ENCODE measurements at places on chromosomes 7 and 10.

- no peak for DNase-seq
Observed at GRCh38 chr7:114088470-114088940, 169.7 kb upstream of the PPP1R3A start.

DNA sequence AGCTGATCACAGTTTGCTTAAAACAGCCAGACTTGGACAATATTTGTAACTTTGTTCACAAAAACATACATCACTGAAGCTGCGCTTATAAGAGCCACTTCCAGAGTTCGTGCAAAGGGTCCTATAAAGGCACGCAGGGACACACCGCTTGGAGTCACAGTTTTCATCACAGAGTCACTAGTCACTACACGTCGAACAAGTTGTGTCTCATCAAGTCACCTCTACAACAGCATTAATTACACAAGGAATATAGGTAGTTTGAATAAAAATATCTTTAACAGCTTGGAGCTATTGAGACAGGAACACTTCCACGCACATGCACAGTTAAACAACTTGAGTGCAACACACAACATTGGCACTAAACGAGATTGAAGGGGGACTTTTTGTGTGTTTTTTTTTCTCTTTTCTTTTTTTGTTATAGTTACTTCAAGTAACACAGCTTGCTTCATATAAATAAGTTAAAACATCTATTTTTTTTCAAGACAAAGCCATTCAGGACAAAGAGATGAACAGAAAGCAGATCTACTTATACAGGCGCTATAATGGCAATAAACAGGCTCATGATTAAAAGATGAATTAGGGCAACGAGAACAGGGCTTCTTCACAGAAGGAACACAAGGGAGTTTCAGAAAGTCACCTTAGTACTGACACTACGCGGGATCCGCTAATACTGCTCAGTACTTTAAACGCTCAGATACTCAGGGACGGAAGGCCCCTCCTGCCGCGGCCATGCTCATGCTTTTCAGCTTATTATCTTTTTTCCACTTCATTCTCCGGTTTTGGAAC lies 2.2 kb downstream of the HOXA5 start:
- peak; percentile 51 for DNase-seq

GRCh38 chr10:125479059-125479458 lies 203.9 kb downstream of the TEX36 start:
- no peak for DNase-seq

DNA sequence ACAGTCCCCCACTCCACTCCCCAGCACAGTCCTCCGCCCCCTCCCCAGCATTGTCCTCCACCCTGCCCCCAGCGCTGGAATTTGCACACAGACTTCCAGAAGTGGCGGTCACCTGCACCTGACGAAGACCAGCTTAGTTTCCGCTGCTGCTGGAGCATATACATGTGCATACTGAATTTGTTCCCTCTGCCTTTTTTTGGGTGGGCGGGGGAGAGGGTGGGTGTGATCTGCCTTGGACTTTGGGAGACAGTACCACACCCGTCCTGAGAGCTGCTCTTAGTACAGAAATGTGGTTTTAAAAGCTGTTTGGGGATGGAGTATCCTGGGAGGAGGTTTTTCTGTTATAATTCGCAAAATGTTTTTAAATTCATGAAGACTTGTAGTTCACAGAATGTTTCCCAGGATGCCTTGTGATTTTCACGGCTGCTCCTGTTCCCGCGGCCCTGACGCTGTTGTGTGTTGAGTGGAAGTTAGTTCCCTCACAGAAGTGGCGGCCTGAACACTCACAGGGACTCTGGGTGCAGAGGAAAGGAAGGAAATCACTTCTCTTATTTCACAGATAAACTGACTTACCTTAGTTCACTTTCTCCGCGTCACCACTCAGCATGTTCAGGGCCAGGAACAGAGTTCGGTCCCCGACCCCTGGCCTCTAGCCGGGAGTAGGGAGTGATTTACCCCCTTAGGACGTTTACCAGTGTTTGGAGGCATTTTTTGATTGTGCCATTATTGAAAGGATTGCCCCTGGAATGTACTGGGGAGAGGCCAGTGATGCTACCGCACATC lies 18.6 kb downstream of the PFKP start:
- DNase-seq = no peak

DNA sequence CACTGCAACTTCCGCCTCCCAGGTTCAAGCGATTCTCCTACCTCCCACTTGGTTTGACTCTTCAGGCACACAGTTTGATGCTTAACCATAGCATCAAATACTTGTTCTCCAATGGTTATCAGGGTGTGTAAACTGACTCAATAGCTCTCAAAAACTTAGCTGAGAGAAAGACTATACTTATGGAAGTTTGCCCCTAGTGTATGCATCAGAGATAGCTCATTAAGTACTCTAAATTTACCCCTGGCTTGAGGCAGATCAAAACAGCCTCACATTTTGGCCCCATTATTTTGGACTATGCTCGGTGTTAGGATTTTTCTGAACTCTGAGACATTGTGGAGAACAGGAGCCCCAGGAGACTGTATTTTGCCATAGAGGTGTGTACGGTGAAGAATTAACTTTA lies 40.8 kb upstream of the SLC35B4 start:
- DNase-seq = no peak

- DNase-seq = no peak
Observed at GRCh38 chr10:112821038-112821437, 129.0 kb upstream of the TCF7L2 start.

GRCh38 chr10:70963271-70963670 lies 74.9 kb upstream of the PCBD1 start:
- no peak for DNase-seq

DNA sequence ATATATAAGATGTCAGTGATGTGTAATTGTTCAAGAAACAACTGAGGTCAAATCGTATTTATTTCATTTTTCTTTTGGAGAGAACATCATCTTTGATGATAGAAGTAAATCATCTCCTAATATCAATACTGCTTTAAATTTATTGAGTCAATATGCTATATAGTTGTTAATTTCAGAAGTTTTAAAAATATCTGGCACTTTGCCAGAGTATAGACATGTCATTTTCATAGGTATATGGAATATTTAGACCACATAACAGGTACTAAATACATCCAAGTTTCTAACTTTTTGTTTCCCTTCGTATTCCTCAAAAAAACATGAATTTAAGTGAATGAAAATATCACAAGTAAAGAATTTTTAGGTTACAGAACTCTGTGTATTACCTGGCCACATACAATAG lies 577.8 kb downstream of the ARL4A start:
- no peak for DNase-seq

- DNase-seq = no peak
Observed at GRCh38 chr7:41809940-41810576, 107.2 kb upstream of the INHBA start.

DNA sequence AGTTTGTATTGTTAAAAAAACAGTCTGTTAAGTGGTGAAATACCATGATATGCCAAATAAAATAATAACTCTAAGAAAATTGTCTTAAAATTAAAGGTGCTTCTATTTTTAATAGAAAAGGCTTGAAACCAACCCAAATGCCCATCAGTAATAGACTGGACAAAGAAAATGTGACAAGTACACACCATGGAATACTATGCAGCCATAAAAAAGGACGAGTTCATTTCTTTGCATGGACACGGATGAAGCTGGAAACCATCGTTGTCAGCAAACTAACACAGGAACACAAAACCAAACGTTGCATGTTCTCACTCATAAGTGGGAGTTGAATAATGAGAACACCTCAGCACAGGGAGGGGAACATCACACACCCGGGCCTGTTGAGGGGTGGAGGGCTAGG lies 7.1 kb downstream of the CNTNAP2 start:
- DNase-seq = no peak

GRCh38 chr7:156612930-156613329 lies 27.6 kb upstream of the RNF32 start:
- no peak for DNase-seq

DNA sequence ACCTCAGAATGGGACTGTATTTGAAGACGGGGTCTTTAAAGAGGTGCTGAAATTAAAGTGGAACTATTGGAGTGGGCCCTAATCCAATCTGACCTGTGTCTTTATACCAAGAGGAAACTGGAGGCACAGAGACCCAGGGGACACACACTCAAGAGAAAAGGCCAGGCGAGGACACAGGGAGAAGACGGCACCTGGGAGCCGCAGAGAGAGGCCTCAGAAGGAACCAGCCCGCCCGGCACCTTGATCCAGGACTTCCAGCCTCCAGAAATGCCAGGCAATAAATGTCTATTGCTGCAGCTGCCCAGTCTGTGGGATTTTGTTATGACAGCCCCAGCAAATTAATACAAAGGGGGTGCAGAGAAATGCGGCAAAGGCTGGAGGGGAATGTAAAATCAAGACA lies 10.5 kb downstream of the CARD11 start:
- DNase-seq = peak; percentile 12

GRCh38 chr7:92840316-92840715 lies 3.9 kb upstream of the CDK6 start:
- no peak for DNase-seq

GRCh38 chr10:63200431-63200830 lies 67.3 kb downstream of the NRBF2 start:
- no peak for DNase-seq

GRCh38 chr10:4267086-4267773 lies 482.2 kb upstream of the KLF6 start:
- DNase-seq = no peak

DNA sequence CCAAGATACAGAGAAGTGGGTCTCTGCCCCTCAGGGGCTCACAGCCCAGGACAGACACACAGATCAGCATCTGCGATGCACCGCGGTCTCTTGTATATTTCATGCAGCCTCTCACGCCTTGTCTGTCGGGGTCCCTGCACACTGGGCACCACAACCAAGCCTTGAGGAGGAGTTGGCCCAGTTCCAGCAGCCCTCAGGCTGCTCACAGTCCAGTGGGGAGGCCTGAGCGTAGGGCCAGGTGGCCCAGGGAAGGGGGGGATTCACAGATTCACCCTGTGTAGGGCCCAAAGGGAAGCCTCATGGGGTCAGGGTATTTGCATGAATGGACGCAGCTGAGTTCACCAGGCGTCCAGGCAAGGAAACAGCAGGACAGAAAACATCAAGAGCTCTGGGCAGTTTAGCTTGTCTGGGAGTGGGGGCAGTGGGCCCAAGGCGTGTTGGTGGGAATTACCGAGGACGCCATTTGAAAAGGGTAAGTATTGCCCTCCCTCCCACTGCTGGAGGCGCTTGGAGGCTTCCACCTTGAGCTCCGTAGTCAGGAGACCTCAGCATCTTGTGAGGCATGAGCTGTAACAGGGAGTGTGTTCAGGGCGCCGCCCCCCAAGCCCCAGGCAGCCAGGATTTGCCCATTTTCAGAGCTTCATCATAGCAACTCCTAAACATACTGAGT lies 129.1 kb upstream of the CHST15 start:
- DNase-seq = no peak

GRCh38 chr7:137946011-137946410 lies 55.9 kb downstream of the CREB3L2 start:
- DNase-seq = no peak

DNA sequence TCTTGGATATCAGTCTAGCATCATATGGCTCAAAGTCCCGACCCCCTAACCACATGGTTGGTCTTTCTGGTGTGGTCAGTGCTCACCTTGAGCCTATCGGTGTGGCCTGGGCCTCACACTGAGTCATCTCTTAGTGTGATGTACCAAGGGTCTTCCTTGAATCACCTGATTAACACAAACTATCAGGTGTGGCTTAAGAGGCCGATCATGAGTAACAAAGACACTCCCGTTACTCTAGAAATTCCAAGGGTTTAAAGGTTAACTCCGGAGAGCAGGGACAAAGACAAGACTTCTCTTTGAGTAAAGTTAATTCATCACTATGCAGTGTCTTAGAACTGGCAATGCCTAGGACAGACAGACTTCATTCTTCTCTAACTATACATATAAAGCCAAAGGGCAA lies 52.3 kb upstream of the ARMC3 start:
- DNase-seq = no peak

DNA sequence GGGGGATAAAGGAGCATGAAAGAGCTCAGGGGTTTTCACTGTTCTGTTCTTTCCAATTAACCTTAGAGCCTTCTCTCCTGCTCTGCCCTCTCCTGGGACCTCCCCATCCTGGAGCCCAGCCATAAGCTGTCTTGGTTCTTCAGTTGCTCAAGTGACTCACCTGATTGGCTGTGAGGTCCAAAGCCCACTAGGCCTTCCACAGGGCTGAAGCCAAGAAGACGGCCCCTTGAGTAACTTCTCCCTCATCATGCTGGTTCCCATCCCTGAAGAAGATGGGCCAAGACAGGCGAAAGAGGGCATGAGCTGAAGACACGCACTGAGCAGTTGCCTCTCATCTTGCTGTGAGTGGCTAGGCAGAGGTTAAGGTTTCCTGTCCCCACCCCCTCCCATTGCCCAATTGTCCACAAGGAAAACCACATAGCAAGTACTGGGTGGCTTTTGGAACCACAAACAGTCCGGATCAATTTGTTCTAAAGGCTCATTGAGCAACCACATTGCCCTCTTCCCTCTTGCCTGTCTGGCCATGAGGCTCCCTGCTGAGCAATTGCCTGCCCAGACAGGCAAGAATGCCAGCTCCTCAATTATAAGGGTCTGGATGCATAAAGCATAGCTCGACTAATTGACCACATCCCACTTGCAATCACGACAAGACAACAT lies 43.9 kb upstream of the GPAM start:
- DNase-seq = no peak

DNA sequence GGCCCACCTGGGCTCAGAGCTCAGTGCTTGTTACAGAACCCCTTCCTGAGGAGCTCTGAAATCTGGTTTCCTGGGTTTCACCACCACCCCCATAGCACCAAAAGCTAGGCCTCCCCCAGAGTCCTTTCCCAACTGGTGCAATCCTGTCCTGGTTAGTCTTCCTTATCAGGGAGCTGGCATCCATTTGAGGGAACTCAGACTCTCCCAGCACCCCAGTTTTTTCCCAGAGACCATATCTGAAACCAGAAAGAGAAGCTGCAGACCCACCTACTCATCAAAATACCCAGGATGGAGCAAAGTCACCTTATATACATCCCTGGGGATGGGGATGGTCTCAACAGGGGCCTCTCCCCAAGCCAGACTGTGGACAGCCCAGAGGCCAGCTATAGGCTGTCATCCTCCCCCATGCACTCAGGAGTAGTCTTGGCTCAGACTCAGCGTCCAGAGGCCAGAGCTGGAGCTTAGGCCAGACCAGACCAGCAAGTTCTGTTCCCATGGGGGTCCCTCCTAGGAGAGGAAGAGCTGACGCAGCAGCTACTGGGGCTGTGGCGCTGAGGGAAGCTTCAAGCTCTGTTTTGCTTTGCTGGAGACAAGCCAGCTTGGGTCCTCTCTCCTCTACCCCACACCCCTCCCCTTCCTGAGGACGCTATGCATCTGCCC lies 3.0 kb downstream of the TBATA start:
- DNase-seq = no peak

GRCh38 chr7:157016024-157016351 lies 5.5 kb upstream of the MNX1 start:
- DNase-seq = no peak

- DNase-seq = no peak
Observed at GRCh38 chr7:27763983-27764508, 24.1 kb downstream of the TAX1BP1 start.

DNA sequence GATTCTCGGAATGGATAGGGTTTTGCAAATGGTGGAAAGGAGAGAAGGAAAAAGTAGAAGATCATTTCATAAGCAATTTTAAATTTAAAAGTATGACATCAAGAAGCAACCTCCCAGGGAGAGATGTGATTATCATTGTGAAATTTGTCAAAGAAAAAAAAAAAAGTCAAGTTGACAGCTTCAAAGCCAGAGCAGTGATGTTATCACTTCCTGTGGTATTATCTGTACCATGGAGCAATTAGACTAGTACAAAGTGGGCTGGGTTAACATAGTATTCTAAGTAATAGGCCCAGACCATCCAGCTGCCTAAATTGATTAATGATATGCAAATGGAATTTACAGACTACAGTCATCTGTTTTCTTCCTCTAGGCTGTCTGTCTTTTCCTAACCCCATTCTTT lies 84.0 kb upstream of the NPY start:
- DNase-seq = no peak

- DNase-seq = no peak
Observed at GRCh38 chr10:7532723-7533498, 122.1 kb upstream of the SFMBT2 start.
